ENCODE measurements at places on chromosomes 1 and 21.

GRCh38 chr1:43933386-43934100, at the start of gene ARTN:
Gene ARTN (plus strand): TSS chr1:43933801. CDS start chr1:43935657, 1,856 bp downstream.
- DNase-seq, result no peak

- no peak for DNase-seq
Observed at GRCh38 chr1:220336391-220337031, 64.3 kb upstream of the RAB3GAP2 start.

GRCh38 chr21:14115646-14116045, 95.1 kb downstream of the LIPI start:
- no peak for DNase-seq

GRCh38 chr1:111795401-111795800, 39.7 kb downstream of the DDX20 start:
- no peak for DNase-seq

- no peak for DNase-seq
Observed at GRCh38 chr21:41786509-41786987, 19.7 kb upstream of the RIPK4 start.

GRCh38 chr1:3121401-3122210, 52.6 kb downstream of the PRDM16 start:
- DNase-seq, result no peak

- no peak for DNase-seq
Observed at GRCh38 chr21:46388206-46388880, 64.4 kb downstream of the PCNT start.

DNA sequence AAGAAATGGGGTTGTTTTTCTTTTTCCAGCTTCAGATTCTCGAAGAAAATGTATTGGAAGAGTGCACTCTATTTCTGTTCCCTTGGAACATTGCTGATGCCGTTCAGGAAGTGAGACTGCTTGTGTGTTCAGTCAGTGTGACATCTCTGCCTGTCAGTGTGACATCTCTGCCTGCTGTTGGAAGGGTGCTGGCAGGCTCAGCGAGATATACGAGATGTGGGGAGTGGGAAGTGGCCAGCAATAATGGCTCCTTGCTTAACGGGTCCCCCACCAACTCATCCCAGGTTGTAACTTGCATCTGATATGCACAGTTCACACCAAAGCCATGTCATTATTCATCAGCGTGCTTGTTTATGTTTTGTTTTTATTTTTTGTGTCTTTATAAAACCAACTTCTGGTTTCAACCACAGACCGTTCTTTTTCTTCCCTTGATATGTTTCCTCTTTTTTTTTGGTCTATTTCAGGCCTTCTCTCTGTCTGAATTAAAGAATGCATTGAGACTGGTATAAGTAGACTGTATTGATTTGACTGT, 145.4 kb downstream of the GALNT2 start:
- DNase-seq, result no peak
